Skeletal muscle tissue (tissue), 5 donors: ENCODE measurements at places on chromosomes 3 and 15. TPM values are rescaled to one million over a fixed set of nuclear protein-coding genes. Genes with fewer than 3 reads are reported as not detected.

PCSK6 gene
- 11.5 TPM for total RNA-seq

SHF gene
- total RNA-seq = 8.4 TPM

SERPINI2 gene
- total RNA-seq = not detected

SCN5A gene
- total RNA-seq = 1.6 TPM

IGF1R gene
- 25.6 TPM for total RNA-seq

ZNF80 gene
- not detected for total RNA-seq

ANKRD63 gene
- not detected for total RNA-seq

FANCD2OS gene
- total RNA-seq = not detected

CAPN7 gene
- total RNA-seq = 32.9 TPM

STRA6 gene
- total RNA-seq = 1.0 TPM

LRRC49 gene
- 11.0 TPM for total RNA-seq

OR4M2 gene
- not detected for total RNA-seq

TTLL13 gene
- total RNA-seq = not detected

STAB1 gene
- total RNA-seq = 67.3 TPM

CGNL1 gene
- 11.5 TPM for total RNA-seq

MYO9A gene
- total RNA-seq = 88.2 TPM

FSTL1 gene
- total RNA-seq = 377 TPM

PLSCR2 gene
- not detected for total RNA-seq

ATG7 gene
- total RNA-seq = 48.0 TPM

GOLGA8T gene
- total RNA-seq = not detected

LPP gene
- 28.2 TPM for total RNA-seq
